Stimulated activated CD4-positive, alpha-beta T cell treated with anti-CD3 and anti-CD28 coated beads, Interleukin-12 subunit alpha, Interleukin-12 subunit beta, amount 100 ng/mL, for 24 hours (primary cell): ENCODE measurements at places on chromosomes 2 and 18.

DNA sequence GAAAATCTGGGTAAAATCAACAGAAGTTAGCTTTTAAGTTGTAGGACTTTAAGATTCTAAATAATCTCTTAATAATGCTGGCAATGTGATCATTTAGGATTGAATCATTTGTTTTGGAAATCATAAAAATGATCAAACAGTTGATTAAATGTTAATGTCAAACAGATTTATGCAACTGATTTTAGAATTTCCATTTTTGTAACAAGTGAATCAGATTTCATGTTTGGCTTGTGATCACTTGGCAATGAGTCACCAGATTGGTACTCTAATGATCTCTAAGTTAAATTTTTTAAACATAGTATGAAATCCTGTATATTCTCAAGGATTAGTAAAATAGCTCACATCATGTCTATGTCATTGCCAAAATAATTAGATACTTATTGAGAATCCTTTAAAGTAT lies 50.1 kb upstream of the UNC80 start:
- DNase-seq = no peak

- DNase-seq = no peak
Observed at GRCh38 chr18:34637094-34637801, 72.8 kb upstream of the DTNA start.

- DNase-seq = no peak
Observed at GRCh38 chr18:24160086-24160485, 21.2 kb downstream of the CABYR start.

DNA sequence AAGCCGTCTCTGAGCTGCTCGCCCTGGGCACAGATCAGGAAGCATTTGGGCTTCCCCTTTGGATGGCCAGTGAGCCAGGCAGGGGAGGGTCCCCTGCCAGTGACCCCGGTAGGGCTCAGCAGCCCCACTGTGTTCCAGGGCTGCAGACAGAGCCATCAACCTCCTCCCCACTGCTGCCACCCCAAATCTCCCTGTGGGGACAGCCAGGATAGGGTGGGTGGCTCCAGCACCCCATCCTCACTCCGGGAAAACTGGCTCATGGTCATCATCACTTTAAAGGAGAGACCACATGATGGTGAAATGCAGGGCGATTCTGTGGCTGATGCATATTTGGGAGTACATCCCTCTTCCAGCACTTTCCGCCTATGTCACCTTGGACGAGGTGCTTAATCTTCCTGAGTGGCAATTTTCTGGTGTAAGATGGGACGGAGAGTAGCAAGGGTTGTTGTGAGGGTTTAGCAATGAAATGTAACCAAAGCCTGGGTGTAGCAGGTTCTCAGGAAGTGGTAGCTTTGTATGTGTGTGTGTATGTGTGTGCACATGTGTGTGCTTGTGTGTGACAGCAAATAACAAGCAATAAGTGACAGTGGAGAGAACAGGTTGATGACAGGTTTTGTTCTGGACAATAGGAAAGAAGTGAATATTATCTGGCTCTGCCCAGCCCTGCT lies 61.8 kb downstream of the ACAA2 start:
- no peak for DNase-seq

- no peak for DNase-seq
Observed at GRCh38 chr18:31686986-31687928, 2.9 kb upstream of the B4GALT6 start.

DNA sequence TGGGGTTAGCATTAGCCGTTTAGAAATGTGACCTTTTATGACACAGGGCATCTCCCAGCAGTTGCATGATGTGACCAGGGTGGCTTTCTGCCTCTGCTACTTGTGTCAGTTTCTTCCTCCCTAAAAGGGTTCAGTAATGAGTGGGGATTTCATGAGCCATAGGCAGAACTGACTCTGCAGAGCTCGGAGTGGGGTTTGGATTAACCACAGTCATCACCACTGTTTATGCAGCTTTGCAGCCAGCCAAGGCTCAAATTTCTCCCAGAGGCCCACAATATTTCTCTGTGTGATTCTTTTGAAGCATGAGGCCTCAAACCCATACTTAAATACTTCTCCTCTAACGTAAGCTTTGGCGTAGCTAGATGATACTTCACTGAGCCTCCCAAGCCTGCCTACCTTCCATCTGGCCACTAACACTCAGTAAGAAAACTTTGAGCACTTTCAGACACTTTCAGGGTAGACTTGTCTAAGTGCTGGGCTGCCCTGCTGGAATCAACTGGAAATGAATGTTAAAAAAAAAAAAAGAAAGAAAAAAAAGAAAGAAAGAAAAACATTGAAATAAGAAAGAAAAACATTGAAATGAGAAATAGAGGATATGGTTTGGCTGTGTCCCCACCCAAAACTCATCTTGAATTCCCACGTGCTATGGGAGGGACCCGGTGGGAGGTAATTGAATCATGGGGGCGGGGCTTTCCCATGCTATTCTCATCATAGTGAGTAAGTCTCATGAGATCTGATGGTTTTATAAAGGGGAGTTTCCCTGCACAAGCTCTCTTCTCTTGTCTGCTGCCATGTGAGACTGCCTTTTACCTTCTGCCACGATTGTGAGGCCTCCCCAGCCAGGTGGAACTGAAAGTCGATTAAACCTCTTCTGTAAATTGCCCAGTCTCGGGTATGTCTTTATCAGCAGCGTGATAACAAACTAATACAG lies 11.5 kb upstream of the LAPTM4A start:
- no peak for DNase-seq

GRCh38 chr2:240231838-240232244 lies 91.4 kb upstream of the OTOS start:
- no peak for DNase-seq

DNA sequence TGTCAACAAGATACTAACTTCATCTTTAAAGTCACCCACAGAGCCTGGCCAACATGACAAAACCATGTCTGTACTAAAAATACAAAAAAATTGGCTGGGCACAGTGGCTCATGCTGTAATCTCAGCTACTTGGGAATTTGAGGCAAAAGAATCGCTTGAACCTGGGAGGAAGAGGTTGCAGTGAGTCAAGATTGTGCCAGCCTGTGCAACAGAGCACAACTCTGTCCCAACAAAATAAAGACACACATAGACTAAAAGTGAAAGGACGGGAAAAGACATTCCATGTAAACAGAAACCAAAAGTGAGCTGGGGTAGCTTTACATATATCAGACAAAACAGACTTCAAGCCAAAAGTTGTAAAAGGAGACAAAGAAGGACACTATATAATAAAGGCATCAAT lies 34.8 kb downstream of the USP34 start:
- no peak for DNase-seq

- no peak for DNase-seq
Observed at GRCh38 chr18:25553631-25554263, 201.8 kb upstream of the ZNF521 start.

- DNase-seq = no peak
Observed at GRCh38 chr18:57913686-57914085, 110.6 kb upstream of the ATP8B1 start.

DNA sequence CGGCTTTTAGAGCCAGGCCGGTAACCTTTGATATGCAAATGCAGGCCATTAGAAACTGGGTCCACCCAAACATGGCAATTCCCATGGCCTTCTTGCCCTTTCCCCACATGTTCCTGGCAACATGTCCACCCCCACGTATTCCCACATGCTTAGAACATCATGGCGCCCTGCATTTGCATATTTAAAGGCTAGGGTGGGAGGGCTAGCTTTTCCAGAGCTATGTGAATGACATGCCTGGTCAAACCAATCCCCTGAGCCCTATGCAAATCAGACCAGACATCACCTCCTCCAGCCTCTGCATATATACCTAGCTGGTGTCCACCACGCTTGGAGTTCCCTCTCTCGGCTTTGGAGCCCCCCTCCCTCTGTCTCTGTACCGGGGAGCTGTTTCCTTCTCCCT lies 481.9 kb downstream of the CDH2 start:
- no peak for DNase-seq

- no peak for DNase-seq
Observed at GRCh38 chr2:231012463-231012862, 16.5 kb downstream of the SPATA3 start.

DNA sequence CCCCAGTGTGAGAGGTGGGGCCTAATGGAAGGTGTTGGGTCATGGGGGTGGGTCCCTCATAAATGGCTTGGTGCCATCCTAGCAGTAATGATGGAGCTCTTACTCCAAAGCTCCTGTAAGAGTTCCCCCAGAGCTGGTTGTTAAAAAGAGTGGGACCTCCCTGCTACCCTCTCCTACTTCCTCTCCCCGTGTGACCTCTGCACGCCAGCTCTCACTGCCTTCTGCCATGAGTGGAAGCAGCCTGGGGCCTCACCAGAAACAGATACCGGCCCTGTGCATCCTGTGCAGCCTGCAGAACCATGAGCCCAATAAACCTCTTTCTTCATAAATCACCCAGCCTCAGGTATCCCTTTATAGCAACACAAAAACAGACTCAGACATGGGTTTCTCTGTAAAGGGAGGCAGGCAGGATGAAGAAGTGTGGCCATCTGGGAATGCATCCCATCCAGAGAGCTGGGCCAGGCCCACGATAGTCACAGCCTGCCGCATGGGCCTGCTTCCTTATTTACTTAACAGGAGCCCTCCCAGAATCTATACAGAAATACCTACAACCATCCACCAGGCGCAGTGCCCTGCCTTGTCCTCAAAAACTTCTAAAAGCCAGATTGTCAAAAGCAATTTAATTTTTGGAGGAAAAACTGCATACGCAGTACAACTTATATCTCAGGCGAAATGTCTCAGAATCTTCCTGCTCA lies 7.5 kb downstream of the PRLH start:
- DNase-seq = no peak

DNA sequence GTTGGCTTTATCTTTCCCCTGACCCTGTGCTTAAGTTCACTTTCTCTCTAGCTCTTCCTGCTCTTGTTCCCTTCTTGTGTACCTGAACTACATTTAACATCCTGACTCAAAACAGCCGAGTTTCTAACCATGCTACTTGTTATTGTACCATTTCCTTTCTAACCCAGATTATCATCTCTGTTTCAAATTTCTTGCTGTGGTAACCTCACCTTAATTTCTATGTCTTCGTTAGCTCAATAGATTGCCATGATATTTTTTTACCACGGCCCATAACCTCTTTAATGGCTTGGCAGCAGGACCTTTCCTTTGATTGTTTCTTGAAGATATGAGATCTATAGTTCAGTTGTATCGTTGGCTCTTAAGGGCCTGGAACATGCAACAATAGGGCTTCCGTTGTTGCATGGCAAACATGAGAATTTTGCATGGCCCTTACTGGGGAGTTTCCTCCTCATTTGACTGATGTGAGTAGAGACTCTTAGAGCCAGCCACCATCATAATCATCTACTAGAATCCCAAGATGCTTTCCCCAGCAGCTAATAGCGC lies 11.1 kb downstream of the CFAP36 start:
- no peak for DNase-seq

DNA sequence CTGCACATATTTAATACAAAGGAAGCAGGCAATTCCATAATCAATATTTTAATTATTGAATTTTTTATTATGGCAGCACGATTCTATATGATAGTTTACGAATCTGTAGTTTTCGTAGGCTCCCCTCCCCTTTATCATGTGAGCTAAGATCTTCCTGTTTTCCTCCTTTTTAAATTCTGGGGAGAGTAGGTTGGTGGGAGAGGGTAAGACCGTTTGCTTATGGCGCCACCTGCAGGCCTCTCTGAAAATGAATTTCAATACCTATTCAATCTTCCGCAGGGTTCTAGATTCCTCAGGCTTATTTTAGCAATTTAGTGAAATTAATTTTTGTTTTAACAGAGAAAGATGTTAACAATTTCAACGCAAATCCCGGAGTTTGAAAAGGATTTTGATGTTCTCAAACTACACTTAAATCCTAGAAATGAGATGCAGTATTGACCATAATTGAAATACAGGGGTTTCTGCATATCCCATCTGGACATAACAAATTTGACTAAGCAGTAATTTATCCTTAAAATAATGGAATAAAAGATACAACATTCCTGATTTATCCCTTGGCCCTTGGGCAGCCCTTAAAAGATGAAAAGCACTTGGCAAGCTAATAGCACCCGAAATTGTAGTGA lies 12.8 kb upstream of the GBX2 start:
- peak; percentile 38 for DNase-seq

GRCh38 chr2:150900913-150901312 lies 360.8 kb downstream of the RBM43 start:
- DNase-seq = no peak

- DNase-seq = no peak
Observed at GRCh38 chr18:78875016-78875777, 104.4 kb upstream of the SALL3 start.

GRCh38 chr2:29191817-29192216 lies 76.6 kb downstream of the CLIP4 start:
- no peak for DNase-seq

DNA sequence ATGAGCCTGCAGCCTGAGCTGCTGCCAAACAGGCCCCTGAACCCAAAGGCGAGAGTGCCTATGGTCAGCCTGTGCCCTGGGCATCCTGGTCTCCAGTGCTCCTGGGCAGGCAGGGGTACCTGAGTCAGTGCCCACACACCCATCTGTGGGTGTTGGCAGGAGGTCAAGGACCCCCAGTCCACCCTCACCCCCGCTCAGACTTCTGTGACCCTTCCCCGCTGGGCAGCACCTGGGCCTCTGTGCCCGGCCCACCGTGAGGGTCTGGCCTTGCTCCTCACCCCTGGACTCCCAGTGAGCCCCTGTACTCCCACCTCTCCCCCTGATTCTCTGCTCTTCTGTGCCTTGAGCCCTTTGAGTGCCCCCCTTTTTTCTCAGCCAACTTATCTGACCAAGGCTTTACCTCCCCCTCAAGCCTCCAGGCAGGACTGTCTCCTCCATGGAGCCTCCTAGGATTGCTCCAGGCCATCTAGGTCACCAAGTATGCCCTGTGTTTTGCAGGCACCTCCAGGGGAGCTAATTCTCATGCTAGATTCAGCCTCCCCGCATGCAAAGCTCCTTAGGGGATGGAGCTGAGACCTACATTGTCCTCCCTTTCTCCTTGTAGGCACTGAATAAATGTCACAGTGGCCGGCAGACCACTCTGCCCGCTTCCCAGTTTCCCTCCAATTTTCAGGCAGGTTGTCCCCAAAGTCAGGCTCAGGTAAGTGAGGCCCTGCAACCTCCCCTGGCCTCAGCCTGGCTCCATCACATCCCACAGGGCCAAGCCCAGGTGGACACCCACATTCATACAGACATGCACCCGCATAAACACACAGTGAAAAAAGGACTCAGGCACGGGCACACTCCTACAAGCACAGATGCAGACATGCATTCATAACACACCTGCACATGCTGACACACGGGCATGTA lies 21.9 kb upstream of the PTMA start:
- DNase-seq = no peak

- no peak for DNase-seq
Observed at GRCh38 chr2:236219411-236219810, 44.8 kb downstream of the ASB18 start.

DNA sequence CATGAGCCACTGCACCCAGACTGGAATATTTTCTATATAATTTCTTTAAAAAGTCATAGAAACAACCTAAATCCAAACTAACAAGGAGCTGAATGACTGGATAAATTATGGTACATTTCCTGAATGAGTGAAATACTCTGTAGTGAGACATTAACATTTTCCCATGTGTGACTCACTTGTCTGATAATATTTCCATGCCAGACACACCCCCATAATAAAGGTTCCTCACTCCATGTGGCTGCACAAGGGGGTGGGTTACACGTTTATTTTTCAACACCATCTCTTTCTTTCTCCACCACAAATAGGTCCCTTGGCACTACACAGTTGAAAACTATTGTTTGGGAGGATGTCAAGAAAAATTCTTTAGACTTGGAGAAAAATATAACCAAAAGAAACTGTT lies 266.3 kb upstream of the LYPD1 start:
- no peak for DNase-seq
